ENCODE measurements at places on chromosomes 1 and 21. TPM values are rescaled to one million over a fixed set of nuclear protein-coding genes. Genes with fewer than 3 reads are reported as not detected.

NES gene
- 32.2 TPM for total RNA-seq

KLHDC9 gene
- total RNA-seq: 1.3 TPM

DCDC2B gene
- 0.12 TPM for total RNA-seq

SLC19A2 gene
- 8.3 TPM for total RNA-seq

GJB3 gene
- under 0.01 TPM for total RNA-seq

NPHS2 gene
- total RNA-seq: not detected

NOL9 gene
- total RNA-seq: 24.6 TPM

CALML6 gene
- total RNA-seq: 0.22 TPM

CHIT1 gene
- total RNA-seq: not detected

KRTAP6-3 gene
- total RNA-seq: not detected

ALPL gene
- 4.2 TPM for total RNA-seq

OPRD1 gene
- not detected for total RNA-seq

KRTAP19-1 gene
- total RNA-seq: not detected

CYP4A22 gene
- total RNA-seq: not detected

CIART gene
- 12.4 TPM for total RNA-seq

COL16A1 gene
- 50.2 TPM for total RNA-seq

CFHR2 gene
- not detected for total RNA-seq

NOTCH2NLA gene
- 140 TPM for total RNA-seq

TARBP1 gene
- 25.5 TPM for total RNA-seq

S100B gene
- total RNA-seq: not detected

SEC16B gene
- 3.4 TPM for total RNA-seq

ZSWIM5 gene
- total RNA-seq: 1.2 TPM

SLC1A7 gene
- total RNA-seq: 0.12 TPM

DHRS3 gene
- 147 TPM for total RNA-seq

NDUFS2 gene
- total RNA-seq: 198 TPM

BLZF1 gene
- 44.6 TPM for total RNA-seq

TMPRSS3 gene
- not detected for total RNA-seq

TMEM269 gene
- total RNA-seq: 0.12 TPM

CORT gene
- not detected for total RNA-seq

CD5L gene
- total RNA-seq: not detected

KCNE2 gene
- total RNA-seq: not detected

CCDC30 gene
- total RNA-seq: 0.55 TPM

FYB2 gene
- total RNA-seq: not detected

NBPF6 gene
- total RNA-seq: not detected

CD1B gene
- not detected for total RNA-seq

GNB1 gene
- total RNA-seq: 101 TPM

TSPAN2 gene
- 1.7 TPM for total RNA-seq

GJA9 gene
- total RNA-seq: 0.12 TPM

NR1I3 gene
- total RNA-seq: not detected

FMO3 gene
- not detected for total RNA-seq

FABP3 gene
- total RNA-seq: 52.1 TPM

GBP7 gene
- 0.12 TPM for total RNA-seq

BSND gene
- total RNA-seq: not detected

FCER1G gene
- not detected for total RNA-seq

DR1 gene
- 50.0 TPM for total RNA-seq

TATDN3 gene
- 16.3 TPM for total RNA-seq

NECTIN4 gene
- 0.11 TPM for total RNA-seq

GPR89B gene
- total RNA-seq: 23.4 TPM

TLCD4 gene
- total RNA-seq: 0.75 TPM
